Activated T-cell treated with anti-CD3 and anti-CD28 coated beads, Interleukin-2, amount 50 U/mL, for 72 hours (primary cell): ENCODE measurements at places on chromosomes 5 and 9. TPM values are rescaled to one million over a fixed set of nuclear protein-coding genes. Genes with fewer than 3 reads are reported as not detected.

- H3K36me3 ChIP-seq, result no peaks in the 10 kb centered on the region
- no peaks in the 10 kb centered on the region for H3K27me3 ChIP-seq
- H3K4me3 ChIP-seq, result no peak overlapping the region
These were observed 202.7 kb downstream of the FAM114A2 start for GRCh38 chr5:153835891-153836515.

DNA sequence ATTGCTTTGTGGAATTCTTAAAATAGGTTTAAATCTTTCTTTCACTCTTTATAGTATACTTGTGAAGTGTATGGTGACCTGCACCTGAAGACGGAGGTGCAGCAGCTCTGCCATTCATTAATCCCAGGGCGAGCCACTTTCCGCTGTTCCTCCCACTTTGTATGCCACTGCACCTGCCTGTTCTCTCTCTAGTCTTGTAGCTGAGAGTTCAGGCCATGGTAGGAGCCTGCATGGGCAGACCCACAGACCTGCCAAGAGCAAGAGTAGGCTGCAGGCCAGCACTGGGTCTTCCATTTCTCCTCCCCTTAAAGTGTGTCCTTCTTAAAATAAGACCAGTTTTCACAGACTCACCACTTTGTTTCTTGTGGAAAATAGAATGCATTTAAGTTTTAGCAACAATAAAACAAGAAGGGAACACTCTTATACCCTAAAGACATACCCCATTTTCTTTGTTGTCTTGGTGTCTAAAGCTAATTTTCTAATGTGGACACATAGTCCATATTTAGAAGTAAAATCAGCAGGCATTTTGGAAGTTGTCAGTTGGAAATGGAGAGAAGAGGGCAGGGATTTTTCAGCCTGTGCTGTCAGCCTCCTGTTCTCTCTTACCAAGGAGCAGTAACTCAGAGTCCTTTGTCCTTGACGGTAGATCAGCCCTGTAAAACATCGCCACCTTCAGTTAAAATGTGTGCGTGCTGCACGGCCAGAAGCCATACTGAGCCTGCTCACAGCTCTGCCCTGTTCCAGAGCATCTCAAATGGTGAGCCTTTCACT is 103.2 kb downstream of the SNCAIP start:
- H3K27me3 ChIP-seq, result peaks cover 19% of the 10 kb centered on the region
- H3K4me1 ChIP-seq, result no peaks in the 10 kb centered on the region

CATSPER3 gene
- total RNA-seq, result 1.1 TPM

GRCh38 chr9:134835987-134836386 is 44.6 kb upstream of the FCN2 start:
- no peak for DNase-seq
- H3K27me3 ChIP-seq, result no peaks in the 10 kb centered on the region
- H3K36me3 ChIP-seq, result no peaks in the 10 kb centered on the region
- no peaks in the 10 kb centered on the region for H3K4me1 ChIP-seq
- no peak overlapping the region for H3K4me3 ChIP-seq

GRCh38 chr9:132348676-132349075 is 6.1 kb downstream of the SETX start:
- no peaks in the 10 kb centered on the region for H3K27me3 ChIP-seq
- H3K4me3 ChIP-seq, result peak overlapping the region; percentile 93
- peaks cover 54% of the 10 kb centered on the region for H3K36me3 ChIP-seq
- H3K4me1 ChIP-seq, result peaks cover 52% of the 10 kb centered on the region
- H3K27ac ChIP-seq, result peak overlapping the region; percentile 97
- DNase-seq, result no peak

DNA sequence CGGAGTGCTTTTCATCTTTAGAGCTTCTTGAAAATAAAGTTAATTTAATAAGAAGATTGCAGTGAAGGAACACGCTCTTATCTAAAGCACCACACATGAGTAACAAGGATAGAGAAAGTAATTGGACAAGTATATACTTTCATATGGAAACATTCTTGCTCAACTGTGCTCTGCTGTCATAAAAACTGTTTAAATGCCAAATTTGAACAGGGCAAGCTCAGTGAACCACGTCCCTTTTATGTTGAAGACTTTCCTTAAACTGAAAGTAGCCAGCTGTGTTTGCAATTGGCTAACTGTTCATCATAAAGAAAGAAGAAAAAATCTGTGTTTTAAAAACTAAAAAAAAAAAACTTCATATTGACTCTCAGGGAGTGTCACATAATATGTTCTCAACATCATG is 1610.7 kb upstream of the C9orf72 start:
- no peaks in the 10 kb centered on the region for H3K36me3 ChIP-seq
- no peaks in the 10 kb centered on the region for H3K27me3 ChIP-seq

DNA sequence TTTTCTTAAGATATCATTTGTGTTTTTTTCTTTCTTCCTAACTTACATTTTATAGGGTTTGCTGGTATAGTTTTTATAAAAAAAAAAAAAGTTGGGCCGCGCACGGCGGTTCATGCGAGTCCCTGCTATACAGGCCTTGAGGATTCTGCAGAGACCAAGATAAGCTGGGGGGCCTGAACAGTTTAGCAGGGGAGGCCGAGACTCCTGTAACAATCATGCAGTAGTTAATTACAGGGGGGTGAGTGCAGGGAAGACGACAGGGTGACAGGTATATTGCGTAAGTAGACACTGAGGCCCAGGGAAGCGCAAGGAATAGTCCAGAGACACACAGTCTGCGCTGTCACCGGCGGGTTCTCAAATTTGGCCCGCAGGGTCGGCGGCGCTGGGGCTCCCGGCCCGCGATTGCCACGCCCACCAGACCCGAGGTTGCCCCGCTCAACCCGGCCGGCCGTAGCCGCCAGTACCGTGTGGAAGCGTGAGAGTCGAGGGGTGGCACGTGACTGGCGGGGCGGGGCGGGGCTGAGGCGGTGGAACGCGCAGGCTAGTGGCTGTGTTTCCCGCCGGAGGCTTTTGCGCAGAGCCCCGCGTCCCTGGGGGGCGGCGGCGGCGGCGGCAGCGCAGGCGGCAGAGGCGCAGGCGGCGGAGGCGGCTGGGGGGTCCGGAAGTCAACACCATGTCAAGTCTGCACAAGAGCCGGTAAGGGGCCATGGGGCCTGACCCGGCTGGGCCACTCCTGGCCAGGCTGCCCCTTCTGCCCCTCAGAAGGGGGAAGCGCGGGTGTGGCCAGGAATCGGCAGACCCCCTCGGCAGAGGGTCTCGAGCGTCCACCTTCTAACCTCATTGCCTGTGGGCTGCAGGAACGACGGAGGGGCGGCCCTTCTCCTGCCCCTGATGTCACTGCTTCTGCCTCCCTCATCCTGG is at the start of gene TBC1D13:
TSS of gene TBC1D13 (plus strand) at position 573 of the 921 bp plus-strand sequence. CDS start at position 674, 101 bp downstream.
- peaks cover 18% of the 10 kb centered on the region for H3K4me1 ChIP-seq
- no peaks in the 10 kb centered on the region for H3K27me3 ChIP-seq
- H3K4me3 ChIP-seq, result peak within 1 kb of the TSS; percentile 97

DNA sequence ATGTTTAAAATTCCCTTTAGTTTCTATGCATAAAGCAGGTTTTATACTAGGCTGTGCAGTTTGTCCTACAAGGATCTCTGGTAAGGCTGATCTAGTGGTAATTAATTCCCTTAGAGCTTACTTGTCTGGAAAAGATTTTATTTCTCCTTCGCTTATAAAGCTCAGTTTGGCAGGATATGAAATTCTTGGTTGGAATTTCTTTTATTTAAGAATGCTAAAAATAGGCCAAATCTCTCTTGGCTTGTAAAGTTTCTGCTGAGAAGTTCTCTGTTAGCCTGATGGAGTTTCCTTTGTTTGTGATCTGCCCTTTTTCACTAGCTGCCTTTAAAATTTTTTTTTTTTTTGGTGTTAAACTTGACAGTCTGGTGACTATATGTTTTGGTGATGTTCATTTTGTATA is 237.1 kb upstream of the TLE4 start:
- no peaks in the 10 kb centered on the region for H3K4me1 ChIP-seq
- H3K27ac ChIP-seq, result no peak overlapping the region
- no peak overlapping the region for H3K4me3 ChIP-seq
- no peaks in the 10 kb centered on the region for H3K36me3 ChIP-seq

MEGF10 gene
- total RNA-seq, result 0.56 TPM

PDE8B gene
- 0.07 TPM for total RNA-seq

DNA sequence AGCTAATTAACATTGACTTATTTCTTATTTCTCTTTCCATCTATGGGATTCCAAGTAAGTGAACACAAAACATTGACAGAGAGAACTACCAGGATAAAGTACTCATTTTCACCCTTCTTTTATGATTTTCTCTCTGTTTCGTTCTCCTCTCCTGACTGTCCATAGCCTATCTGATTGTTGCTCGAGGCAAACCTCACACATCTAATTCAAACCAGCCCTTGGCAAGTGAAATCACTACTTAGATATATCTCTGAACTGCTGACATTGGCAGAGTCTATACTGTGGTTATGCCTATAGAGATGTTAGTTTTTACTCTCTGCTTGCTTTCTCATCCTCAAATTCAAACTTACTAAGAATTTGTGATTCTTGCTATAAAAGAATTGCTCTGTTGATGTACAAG is 248.8 kb downstream of the ISL1 start:
- no peaks in the 10 kb centered on the region for H3K36me3 ChIP-seq
- no peak overlapping the region for H3K27ac ChIP-seq
- no peak for DNase-seq
- H3K4me1 ChIP-seq, result no peaks in the 10 kb centered on the region
- no peak overlapping the region for H3K4me3 ChIP-seq
- no peaks in the 10 kb centered on the region for H3K27me3 ChIP-seq

DNA sequence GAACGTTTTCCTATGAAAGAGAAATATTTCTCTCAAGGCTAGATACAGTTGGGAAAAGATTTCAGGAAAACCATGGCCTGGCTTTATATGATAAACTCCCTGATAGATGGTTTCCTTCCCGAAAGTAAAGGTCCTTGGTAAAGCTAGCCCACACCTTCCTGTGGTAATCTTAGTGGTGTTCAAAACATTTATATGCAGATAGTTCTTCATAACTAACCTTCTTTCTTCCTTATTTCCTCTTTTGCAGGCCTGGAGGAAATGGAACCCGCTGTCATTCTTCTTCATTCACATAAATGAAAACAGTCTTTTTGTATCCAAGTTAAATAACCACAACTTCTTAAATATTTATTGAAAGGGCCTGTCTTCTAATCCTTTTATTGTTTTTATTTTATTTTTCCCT is 474.0 kb upstream of the ACTBL2 start:
- no peaks in the 10 kb centered on the region for H3K4me1 ChIP-seq
- H3K27me3 ChIP-seq, result no peaks in the 10 kb centered on the region
- H3K4me3 ChIP-seq, result no peak overlapping the region
- no peak for DNase-seq
- H3K36me3 ChIP-seq, result no peaks in the 10 kb centered on the region

GRCh38 chr9:94630833-94631232 is 8.5 kb downstream of the FBP1 start:
- DNase-seq, result no peak
- peaks cover 4% of the 10 kb centered on the region for H3K4me1 ChIP-seq
- H3K4me3 ChIP-seq, result no peak overlapping the region

DNA sequence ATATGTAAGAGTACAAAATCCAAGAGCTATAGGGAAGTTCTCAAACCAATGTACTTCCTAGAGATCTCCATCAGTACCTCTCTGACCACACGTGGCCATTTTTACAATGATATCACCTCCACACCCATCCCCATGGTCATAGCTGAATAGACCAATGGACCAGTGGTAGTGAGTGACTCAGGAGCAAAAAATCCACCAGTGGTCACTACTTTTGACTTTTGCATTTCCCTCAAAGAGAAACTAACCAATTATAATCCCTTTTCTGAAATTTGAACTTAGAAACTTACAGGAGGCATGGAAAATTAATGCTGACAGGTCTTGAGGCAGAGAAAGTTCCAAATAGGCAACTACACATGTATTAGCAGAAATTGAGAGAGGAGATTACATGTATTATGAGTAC is 238.4 kb downstream of the TRPM3 start:
- no peaks in the 10 kb centered on the region for H3K27me3 ChIP-seq
- H3K4me1 ChIP-seq, result no peaks in the 10 kb centered on the region
- no peak for DNase-seq
- H3K27ac ChIP-seq, result no peak overlapping the region
- no peak overlapping the region for H3K4me3 ChIP-seq
- no peaks in the 10 kb centered on the region for H3K36me3 ChIP-seq

SLC45A2 gene
- not detected for total RNA-seq

DYNC2I2 gene
- total RNA-seq, result 31.2 TPM
